ENCODE measurements at places on chromosomes 1 and 21.

DNA sequence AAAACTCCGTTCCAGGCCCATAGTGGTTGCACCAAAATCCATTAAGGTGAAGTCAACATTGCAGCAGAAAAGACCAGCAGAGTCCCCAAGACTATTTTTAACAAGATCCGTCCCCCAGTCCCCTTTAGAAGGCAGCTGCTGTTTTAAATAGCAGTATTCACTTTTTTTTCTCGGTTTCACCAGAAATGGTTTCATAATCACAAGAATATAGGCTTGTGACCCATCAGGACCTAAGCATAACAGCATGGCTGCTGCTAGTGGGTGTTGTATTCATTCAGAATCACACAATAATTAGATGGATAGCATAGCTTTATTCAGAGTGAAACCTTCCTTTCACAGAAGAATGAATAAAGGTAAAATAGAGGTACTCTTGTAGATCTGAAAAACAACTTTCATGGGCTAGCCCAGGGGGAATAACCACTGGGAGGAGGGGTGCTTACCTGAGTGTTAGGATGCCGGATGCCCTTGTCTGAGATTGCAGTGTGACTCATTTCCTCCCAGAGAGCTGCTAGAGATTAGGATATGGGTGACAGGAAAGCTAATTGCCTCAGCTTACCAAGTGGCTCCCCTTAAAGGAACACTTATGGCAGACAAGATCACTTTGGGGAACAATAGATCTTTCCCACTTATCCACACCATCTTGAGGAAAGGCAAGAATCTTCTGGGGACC, 35.0 kb downstream of the ACKR1 start:
- DNase-seq, result no peak

DNA sequence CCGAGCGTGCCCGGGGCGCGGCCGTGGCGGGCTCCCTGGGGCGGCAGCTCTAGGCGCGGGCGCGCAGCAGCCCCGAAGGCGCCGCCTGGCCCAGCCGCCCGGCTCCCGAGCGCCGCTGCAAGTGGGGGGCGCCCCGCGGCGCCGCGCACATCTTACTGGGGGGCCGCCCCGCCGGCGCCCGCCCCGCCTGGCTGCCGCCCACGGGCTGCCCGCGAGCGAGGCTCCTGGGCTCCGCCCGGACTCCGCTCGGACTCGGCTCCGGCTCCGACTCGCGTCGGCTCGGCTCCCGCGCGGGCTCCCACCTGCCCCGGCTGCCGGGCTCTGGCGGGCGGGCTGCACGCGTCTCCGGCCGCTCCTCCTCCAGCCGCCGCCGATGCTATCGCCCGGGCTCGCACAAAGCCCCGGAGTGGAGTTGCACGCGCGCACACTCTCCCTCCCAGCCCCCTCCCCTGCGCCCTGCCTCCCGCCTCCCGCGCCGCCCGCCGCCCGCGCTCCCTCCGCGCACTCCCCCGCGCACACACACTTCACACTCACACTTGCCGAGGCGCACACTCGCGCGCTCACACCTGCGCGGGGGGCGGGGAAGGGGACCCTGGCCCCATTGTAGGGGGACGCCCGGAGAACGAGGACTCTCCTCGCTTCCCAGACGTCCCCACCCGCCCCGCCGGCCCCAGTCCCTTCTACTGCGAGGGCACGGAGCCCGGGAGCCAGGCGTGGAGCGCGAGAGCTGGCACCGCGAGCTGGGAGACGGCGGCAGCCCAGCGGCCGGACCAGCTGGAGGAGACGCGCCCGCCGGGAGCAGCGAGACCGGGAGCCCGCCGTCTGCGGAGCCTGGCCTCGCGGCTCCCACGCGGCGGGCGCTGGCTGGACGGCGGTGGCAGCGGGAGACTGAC, at the start of gene GRIK3:
GRIK3 (minus strand) TSS at position 395 of the 893 bp plus-strand sequence. CDS start 407 bp downstream, outside the sequence.
- DNase-seq, result no peak

GRCh38 chr1:194512957-194513356, 1326.5 kb upstream of the B3GALT2 start:
- DNase-seq, result no peak

DNA sequence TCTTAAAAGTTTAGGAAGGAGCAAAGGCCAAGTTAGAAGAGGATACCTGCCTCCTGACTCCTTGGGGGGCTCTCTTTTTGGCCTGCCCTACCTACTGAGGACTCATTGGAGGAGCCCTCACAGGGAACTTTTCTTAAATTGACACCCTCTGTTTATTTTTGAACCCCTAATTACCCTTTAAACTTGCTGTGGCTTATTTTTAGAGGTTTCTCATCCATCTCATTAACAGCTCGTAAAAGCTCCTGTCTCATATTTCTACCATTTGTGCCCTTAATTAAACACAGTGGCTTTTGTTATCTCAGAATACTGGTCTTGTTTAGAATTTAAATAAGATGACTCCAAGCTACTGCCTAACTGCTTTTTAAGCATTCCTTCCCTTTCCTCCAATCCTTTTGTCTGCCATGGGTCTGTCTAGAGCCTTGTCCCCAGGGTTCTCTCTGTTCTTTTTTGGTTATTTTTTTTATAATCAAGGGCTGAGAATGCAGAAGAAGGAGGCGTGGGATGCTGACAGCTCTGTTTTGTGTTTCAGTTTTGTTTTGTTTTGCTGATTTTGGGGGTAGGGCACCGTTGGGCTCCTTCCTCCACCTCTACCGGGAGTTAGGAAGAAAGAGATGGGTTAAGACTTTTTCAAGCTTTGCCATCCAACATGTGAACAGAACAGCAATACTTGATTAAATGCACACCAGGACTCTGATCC, 78.0 kb downstream of the SYT6 start:
- no peak for DNase-seq

DNA sequence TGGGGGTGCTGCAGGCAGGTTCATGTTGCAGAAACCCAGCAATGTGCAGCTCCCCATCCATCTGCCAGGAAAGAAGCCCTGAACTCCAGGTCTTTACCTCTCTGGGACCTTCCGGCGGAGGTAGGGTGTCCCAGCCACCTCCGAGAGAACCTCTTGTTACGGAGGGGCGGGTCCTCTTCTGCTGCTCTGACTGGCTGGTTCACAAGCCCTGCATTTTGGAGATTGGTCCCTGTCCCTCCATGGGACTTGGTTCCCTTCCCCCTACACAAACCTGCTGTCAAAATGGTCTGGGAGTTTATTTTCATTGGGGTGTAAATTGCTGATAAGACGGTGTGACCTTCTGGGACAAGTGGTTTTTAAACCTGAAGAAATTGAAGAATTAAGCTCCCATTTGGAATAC, 8.0 kb upstream of the CELSR2 start:
- DNase-seq, result no peak

- peak; percentile 29 for DNase-seq
Measured at GRCh38 chr1:115642168-115643072, 650 bp downstream of the VANGL1 start.

DNA sequence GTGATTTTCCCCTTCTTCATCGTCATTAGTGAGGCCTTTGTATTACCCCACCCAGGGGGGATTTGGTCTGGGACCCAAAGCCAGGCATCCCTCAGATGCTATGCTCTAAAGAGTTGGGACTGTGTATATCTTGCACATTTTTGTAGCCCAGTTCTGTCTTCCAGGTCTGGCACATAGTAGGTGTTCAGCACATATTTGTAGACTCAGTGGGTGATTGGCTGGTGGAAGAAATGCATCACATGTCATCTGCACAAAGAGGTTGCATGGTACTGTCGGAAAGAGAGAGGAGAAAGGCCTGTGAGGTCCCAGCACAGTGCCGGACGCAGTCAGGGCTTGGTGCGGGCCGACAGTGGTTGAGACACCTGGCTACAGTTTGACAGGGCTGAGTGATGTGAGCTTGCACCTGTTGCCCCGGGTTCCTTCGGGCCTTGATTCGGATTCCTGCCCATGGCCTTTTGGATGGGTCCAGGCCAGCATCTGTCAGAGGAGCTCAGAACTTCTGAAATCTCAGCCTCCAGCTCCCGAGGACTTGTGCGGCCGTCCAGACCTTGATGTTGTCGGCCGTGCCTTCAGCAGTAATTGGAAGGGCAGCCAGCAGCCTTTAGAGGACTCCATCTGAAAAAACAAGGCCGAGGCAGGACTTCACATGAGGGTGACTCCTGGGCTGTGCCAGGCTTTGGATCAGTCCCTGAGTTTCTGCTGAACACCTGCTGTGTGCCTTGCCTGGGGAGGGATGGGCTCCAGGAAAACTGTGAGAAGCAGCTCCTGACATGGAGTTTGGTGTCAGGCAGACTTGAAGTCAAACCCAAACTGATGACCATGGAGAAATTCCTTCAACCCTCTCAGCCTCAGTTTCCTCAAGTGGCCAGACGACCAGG, 40.9 kb upstream of the PADI1 start:
- DNase-seq, result no peak

DNA sequence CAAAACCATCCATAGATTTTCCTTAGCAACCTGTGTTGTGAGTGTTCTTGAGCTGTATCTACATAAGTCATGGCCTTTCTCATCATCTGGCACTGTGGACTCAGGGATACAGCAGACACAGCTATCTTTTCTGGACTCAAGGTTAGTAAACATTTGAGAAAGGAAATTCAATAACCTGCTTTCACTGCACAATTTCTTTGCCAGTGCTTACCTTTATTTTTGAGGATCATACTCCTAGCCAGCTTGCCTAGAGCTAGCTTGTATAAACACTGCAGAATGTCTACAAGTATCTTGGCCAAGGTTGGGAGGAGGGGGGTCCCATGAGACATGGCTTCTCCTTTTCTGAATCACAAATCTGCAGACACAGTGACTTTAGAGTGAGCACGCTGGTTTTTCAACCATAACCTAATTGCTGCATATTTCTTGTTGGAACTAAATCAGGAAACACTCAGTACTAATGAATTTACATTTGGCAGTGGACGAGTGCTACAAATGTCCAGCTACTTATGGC, 27.2 kb downstream of the ADAMTS5 start:
- no peak for DNase-seq

- no peak for DNase-seq
Measured at GRCh38 chr1:244054924-244055263, 3.8 kb downstream of the ZBTB18 start.
